ENCODE measurements at places on chromosomes 12 and 14. TPM values are rescaled to one million over a fixed set of nuclear protein-coding genes. Genes with fewer than 3 reads are reported as not detected.

The PNMA1 gene
- 10.1 TPM for total RNA-seq

The PAPLN gene
- total RNA-seq = 1.4 TPM

The AICDA gene
- not detected for total RNA-seq

The MEG3 gene
- total RNA-seq = 78.8 TPM

The SLC6A13 gene
- not detected for total RNA-seq

The FBXW8 gene
- 8.0 TPM for total RNA-seq

- H3K4me1 ChIP-seq = no peaks in the 10 kb centered on the region
- H3K36me3 ChIP-seq = no peaks in the 10 kb centered on the region
- no peak for DNase-seq
- H3K27me3 ChIP-seq = no peaks in the 10 kb centered on the region
Observed at GRCh38 chr12:122610207-122610606, 83.2 kb downstream of the KNTC1 start.

DNA sequence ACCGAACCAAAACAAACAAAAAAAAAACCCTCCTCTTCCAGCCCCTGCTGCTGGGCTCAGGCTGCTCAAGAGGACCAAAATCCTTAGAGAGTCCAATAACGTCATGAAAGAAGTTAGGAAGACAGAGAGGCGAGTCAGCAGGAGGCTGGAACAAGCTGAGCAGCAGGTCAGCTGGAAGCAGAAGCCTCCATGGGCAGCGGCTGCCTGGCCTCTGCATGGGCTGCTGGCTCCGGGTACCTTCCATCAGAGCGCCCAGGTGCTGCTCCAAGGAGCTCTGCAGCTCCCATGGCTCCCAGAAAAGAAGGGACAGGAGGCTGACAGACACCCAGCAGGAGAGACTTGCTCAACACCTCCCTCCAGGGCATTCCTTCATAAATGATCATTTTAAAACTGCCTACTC is 3.2 kb upstream of the KRT2 start:
- no peak for DNase-seq
- no peak overlapping the region for H3K27ac ChIP-seq
- no peaks in the 10 kb centered on the region for H3K4me1 ChIP-seq
- no peak overlapping the region for H3K4me3 ChIP-seq

- no peaks in the 10 kb centered on the region for H3K27me3 ChIP-seq
Observed at GRCh38 chr14:21579976-21580375, at the start of gene OR10G3. Gene OR10G3, minus strand, starts transcription at chr14:21580076. Its CDS starts 9,332 bp downstream, at chr14:21570744.

DNA sequence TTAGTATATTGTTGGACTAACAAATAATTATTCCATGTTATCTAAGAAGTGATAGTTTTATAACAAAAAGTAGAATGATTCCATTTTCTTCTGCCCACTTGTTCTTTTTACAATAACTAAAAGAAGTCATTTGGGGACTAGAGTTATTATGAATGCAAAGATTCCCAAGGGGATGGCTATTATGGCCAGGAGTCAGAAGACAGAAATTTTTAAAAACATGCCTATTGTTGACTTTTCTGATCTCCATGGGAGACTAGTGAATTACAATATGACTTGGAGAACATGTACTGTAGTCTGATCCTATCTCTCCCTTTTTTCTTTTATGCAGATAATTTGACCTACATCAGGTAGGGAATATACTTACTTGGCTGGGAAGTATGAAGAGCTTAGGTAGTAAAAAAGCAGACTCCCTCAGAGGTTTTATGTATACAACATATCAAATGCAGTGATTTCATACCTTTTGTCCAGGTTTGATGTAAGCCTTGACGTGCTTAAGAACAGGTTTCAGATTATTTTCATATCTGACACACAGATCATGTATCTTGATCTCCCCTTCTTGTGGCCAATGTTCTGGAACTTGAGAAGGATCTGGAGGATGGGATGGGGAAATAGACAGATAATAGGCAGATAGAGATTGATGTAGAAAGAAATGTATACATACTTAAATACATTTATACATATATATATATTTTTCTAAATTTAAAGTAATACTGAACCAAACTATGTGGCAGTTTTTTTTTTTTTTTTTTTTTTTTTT is 41.0 kb upstream of the KCNJ8 start:
- no peaks in the 10 kb centered on the region for H3K27me3 ChIP-seq
- H3K36me3 ChIP-seq = no peaks in the 10 kb centered on the region
- no peak overlapping the region for H3K27ac ChIP-seq
- H3K4me1 ChIP-seq = peaks cover 6% of the 10 kb centered on the region
- no peak overlapping the region for H3K4me3 ChIP-seq
- no peak for DNase-seq
